ENCODE measurements at places on chromosomes 4 and X.

DNA sequence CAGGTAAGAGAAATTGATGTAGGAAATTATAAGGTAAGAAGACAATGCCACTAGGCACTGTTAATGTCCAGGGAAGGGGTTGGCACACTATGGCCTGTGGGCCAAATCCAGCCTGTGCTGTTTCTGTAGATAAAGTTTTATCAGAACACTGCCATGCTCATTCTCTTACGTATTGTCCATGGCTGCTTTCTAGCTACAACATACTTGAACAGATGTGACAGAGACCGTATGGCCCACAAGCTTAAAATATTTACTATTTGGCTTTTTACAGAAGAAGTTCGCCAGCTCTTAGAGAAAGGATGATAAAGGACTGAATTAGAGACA is 168.0 kb downstream of the CDS1 start:
- DNase-seq, result no peak

DNA sequence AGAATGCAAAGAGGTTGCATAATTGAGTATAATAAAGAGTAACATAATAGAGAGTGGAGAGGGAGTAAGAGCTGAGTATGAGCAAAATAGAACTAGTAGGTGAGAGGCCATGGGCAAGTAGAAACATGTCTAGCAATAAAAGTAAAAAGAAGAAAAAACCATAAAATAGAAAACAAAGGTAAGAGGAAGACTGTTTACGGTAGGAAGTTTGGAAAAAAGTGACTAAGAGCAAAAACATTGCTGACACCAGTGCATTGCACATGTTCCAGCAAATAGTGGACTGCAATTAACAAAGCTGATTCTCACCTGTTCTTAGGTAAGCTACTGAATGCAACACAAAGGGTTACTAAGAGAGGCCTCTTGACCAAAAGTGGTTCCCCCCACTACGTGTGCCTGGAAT is 202.9 kb downstream of the TEX13A start:
- DNase-seq, result no peak

DNA sequence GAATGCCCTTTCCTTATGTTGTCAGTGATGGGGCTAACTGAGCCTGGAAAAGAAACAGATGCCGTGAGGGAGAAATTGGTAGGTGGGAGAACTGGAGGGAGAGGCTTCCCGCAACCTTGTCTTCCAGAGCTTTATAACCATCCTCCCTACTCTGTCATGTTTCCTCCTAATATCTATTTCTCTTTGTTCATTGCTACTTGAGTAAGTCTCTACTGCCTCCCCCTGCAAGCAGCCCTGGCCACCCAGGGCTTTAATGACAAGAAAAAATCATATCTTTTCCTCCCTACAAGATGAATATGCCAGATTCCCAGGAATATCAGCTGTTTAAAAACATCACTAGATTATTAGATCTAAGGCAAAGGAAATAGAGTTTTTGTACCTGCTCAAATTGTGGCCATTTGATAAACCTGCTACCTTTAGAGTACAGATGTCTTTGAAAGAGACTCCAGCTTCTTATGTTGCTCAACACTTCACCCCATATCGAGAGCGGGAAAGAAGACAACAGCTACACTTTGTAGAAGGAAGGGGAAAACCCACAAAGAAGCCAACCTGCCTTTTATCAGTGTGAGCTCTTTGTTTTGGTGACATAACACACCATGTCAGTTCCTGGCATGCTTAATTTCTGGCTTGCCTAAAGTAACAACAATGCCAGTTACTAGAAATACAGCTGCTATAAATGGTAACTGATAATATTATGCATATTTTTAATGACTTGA is 186.6 kb upstream of the LEF1 start:
- no peak for DNase-seq

- DNase-seq, result no peak
These were observed 76.4 kb upstream of the UCP1 start for GRCh38 chr4:140645196-140645595.

GRCh38 chr4:17535906-17536305 is 20.9 kb downstream of the CLRN2 start:
- no peak for DNase-seq

- no peak for DNase-seq
These were observed 43.4 kb downstream of the HTRA3 start for GRCh38 chr4:8312976-8313375.

GRCh38 chr4:145177511-145177905 is 2.9 kb downstream of the OTUD4 start:
- no peak for DNase-seq

- DNase-seq, result no peak
These were observed 265.5 kb downstream of the PPP3CA start for GRCh38 chr4:101081695-101082369.

DNA sequence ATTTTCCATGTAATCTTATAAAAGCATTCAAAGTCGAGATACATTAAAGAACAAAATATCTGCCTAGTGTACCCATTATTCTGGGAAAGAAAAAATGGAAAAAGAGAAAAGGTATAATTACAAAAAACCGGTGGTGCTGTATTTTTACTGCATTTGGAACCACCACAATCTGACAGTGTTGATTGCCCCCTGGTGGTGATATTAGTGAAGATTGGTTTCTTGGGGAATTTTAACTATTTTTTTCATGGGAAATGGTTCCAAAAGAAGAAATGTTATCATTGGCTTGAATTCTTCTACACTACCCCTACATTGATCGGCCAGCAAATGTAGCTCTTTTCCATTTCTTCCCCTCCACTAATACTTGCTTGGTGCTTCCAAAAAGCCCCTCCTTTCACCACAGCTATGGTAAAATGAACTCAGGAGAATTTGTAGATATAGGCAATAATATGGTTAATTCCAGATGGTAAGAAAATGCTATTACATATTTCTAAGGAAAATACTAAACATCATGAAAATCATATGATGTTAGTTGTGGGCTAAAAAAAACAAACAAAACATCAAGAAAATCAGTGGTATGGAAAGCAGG is 50.0 kb downstream of the COX18 start:
- no peak for DNase-seq

- DNase-seq, result no peak
These were observed 475.2 kb downstream of the RPA4 start for GRCh38 chrX:97358941-97359340.

Measured in right hindlimb (tissue), 1 donor.